ENCODE measurements at places on chromosomes 3 and 15. TPM values are rescaled to one million over a fixed set of nuclear protein-coding genes. Genes with fewer than 3 reads are reported as not detected.

Gene SKOR1
- total RNA-seq, result 1.6 TPM

Gene CLSTN2
- 4.3 TPM for total RNA-seq

Gene KLF15
- total RNA-seq, result 17.8 TPM

Gene SPTBN5
- total RNA-seq, result 3.4 TPM

Gene FAM81A
- total RNA-seq, result 7.8 TPM

Gene CASR
- total RNA-seq, result not detected

Gene MEGF11
- 2.8 TPM for total RNA-seq

Gene GOLGA6A
- 0.64 TPM for total RNA-seq

Gene SHQ1
- 26.1 TPM for total RNA-seq

Gene UBAP1L
- total RNA-seq, result 4.7 TPM

Gene EMC7
- total RNA-seq, result 37.5 TPM

Gene GOLGA8O
- 1.5 TPM for total RNA-seq

Gene CPNE9
- total RNA-seq, result 0.86 TPM

Gene GPX1
- total RNA-seq, result 130 TPM

Gene DUOXA2
- not detected for total RNA-seq

Gene OXTR
- total RNA-seq, result not detected

Gene LNP1
- total RNA-seq, result 0.76 TPM

Gene PLXNA1
- total RNA-seq, result 56.8 TPM

Gene GABRG3
- 3.6 TPM for total RNA-seq

Gene LDHAL6B
- not detected for total RNA-seq

Gene CCDC9B
- 14.3 TPM for total RNA-seq
